Stimulated activated CD8-positive, alpha-beta memory T cell treated with anti-CD3 and anti-CD28 coated beads, Interleukin-7, amount 100 ng/mL, for 48 hours (primary cell): ENCODE measurements at places on chromosomes 6 and 20.

GRCh38 chr6:71395731-71396409, 107.3 kb downstream of the OGFRL1 start:
- no peak for DNase-seq

GRCh38 chr6:35071347-35071994, 69.7 kb downstream of the TCP11 start:
- no peak for DNase-seq

GRCh38 chr6:135920689-135921088, 69.2 kb downstream of the PDE7B start:
- DNase-seq: no peak

DNA sequence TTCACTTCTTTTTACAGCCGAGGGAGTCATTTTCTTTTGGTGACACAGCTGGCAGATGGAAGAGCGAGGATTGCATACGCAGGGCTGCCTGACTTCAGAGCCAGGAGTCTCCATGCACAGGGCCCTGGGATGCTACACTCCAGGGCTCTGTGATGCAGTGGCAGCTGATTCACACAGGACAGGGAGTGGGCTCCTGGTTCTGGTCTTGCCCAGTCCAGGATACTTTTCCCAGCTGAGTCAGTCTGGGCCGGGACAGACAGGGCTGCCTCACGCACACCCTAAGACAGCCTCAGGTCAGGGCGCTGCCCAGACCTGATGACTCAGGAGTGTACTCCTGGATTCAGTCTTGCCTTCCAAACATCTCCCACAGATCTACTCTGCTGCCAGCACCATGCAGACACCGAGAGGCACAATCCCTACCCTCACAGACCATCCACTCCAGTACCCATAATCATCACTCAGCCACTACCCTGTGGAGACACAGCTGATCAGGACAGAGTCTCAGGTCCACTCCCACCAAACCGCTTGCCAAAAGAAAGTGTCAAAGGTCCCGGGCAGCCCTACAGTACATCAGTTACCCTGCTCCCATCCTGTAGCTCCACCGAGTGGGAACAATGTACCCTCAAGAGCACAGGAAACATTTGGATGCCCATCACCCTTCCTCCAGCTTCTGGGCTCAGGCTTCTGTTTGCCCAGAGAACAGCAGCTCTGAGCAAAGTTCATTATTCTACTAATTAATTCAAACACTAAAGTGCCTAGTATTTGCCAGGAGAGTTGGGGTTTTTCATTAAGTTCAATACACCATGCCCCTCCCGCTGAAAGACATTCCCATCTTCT, 11.5 kb downstream of the SDC4 start:
- no peak for DNase-seq

GRCh38 chr6:168016176-168016620, 18.7 kb downstream of the KIF25 start:
- DNase-seq: no peak

DNA sequence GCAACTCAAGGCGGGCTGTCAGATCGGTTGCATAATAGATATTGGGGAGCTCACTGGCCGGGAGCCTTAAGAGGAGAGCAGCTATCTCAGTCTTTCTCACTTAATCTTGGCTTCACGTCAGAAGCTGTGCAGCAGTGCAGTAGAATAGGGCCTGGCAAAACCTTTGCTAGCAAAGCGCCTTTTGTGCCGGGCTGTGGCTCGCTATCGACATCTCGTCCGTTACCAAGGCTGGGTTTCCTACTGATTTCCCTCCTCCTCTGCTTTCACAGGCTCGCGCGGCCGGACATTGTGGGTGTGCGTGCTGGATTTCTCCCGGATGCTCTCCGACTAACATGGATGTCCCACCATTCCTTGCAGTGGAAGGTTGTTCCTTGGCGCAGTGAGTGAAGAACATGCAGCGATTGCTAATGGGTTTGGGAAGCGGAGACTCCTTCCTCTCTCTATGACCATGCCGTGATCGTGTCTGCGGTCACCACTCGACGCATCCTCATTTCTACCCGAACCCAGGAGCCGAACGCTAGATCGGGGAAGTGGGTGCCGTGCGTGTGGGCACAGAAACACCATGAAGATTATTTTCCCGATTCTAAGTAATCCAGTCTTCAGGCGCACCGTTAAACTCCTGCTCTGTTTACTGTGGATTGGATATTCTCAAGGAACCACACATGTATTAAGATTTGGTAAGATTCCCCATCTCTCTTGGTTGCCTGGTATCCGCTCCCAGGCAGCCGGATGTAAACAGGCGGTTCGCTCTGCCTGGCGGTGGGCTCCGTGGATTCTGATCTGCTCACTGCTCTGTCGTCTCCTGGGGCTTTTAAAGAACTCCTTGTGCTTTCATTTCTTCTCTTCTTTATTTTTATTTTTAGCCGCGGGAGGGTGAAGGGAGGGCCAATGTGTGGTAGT, 5.5 kb downstream of the GRIK2 start:
- DNase-seq: no peak

GRCh38 chr6:20559924-20560551, 25.8 kb downstream of the CDKAL1 start:
- DNase-seq: no peak

GRCh38 chr6:34816635-34817301, 24.9 kb downstream of the BLTP3A start:
- no peak for DNase-seq

- DNase-seq: no peak
These were observed 123.1 kb downstream of the OLIG3 start for GRCh38 chr6:137370871-137371633.

- no peak for DNase-seq
These were observed 116.6 kb downstream of the DLL1 start for GRCh38 chr6:170174124-170174770.

DNA sequence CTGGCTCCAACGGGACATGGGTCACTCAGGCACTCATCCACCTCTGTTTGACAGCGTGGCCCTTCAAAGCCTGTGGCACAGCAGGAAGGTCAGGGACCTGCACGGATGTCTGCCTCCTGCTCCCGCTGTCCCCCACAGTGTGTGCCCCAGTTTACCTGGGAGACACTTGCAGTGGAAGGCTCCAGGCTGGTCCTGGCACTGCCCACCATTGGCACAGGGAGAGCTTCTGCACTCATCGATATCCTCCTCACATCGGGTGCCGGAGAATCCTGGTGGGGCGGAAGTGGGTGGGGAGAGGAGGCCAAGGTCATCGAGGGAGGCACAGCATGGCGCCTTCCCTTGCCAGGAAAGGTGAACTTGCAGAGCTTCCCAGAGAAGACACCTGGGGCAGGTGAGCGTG, 6.9 kb downstream of the NOTCH4 start:
- DNase-seq: no peak

DNA sequence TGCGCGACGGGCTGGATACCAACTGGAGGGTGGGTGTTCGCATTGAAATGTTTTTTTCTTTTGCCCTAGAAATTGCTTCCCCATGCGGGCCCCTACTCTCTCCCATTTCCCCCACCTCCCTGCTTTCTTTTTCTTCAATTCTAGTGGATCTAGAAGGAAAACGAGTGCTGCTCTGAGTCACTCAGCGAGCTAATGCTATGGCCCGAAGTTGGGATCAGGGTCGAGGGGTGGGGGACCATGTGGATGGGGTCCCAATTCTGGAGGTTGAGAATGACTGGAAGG, 71.5 kb downstream of the SOX4 start:
- no peak for DNase-seq

GRCh38 chr6:45759472-45759810, 256.2 kb downstream of the CLIC5 start:
- no peak for DNase-seq

DNA sequence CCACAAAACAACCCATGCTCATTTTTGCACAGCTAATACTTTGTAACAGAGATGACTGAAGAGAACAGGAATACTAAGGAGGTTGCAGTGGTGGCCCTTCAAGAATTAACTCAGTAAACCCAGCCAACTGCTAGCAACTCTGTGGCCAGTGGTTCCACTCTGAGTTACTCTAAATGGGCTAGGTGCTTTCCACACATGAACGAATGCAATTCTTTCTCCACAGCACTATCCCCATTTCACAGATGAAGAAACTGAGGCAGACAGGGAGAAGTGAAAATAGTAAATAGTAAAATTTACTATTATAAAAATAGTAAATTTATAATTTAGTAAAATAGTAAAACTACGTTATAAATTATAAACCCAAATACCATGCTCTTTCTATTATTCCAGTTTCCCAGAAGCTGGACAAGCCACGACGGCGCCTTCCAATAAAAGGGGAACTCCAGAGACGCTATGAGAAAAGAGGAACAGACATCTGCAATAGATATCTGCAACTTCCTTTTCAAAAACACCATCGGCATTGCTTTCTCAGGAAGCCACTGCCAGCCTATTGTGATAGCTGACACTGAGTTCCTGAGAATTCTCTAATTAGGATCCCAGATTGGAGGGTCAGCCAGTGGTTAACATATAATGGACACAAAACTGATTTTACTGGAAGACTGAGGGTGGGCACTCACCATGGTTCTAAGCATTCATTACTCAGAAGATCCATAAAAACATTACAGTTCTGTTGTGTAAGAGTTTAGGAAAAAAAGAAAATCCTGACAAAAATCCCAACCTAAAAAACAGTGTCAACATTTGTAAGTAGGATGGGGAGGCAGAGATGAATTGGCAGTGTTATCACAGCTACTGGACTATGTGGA, 16.2 kb downstream of the FKBP1A start:
- no peak for DNase-seq

GRCh38 chr6:62075869-62076268, 210.2 kb downstream of the KHDRBS2 start:
- no peak for DNase-seq

DNA sequence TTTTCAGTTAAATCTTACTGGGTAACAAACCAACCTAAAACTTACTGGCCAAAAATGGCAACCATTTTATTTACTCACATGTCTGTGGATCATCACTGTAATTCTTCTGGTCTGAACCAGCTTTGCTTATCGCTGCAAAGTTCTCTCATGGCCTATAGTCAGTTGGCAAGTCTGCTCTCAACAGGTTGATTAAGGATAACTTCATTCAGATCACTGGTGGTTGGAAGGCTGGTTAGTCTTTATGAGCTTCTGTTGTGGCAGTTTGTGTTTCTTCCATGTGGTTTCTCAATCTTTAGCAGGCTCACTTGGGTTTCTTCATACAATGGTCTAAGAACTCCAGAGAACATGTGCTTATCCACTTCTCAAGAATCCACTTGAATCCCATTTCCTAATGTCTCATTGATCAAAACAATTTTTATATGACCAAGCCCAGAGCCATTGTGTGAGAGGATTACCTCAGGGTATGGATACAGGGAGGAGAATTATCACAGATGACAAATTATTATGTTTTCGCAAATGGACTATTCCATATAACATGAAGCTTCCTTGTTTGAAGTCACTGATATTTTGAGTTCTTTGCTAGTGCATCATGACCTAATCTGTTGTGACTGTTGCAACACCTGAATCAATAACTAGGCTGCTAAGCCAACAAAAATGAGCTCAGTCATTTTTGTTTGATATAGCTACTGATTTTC, 155.4 kb upstream of the BMP2 start:
- no peak for DNase-seq

- no peak for DNase-seq
These were observed 454.6 kb upstream of the MARCKS start for GRCh38 chr6:113402544-113402943.

DNA sequence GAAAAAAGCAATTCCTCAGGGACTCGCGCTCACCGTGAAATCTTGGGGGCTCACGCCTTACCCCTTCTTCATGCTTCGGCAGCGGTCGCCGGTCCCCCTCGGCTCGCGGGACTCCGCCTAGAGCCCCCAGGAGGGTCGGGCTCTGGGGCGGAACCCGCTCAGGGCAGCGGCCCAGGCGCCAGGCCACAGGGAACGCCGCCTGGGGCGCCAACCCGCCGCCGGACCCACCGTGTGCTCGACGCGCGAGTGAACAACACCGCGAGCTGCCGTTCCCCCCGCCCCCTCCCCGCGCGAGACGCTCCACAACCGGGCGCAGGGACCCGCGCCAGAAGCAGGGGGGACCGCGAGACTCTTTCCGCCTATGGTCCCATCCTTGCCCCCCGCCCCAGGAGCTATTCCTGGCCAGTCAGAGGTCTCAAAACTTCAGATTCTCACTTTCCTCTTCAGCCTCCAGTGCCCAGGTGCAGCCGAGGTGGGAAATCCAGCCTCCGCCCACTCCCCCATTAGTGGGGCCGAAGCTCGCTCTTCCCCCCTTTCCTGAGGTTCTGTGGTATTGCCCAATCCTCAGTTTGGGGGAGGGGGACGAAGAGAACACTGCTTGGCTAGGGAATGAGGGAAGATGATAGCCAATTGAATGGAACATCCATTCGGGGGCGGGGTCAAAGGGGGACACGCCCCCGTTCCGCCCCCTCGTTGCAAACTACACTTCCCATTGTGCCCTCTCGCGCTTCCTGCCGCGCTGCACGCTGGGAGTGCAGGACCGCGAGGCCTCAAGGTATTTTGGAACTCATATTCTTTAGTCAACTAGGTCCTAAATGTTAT, at the start of gene WASF1:
TSS of gene WASF1 (minus strand) at position 265 of the 822 bp plus-strand sequence. CDS start 52,069 bp downstream, outside the sequence.
- peak; percentile 79 for DNase-seq

DNA sequence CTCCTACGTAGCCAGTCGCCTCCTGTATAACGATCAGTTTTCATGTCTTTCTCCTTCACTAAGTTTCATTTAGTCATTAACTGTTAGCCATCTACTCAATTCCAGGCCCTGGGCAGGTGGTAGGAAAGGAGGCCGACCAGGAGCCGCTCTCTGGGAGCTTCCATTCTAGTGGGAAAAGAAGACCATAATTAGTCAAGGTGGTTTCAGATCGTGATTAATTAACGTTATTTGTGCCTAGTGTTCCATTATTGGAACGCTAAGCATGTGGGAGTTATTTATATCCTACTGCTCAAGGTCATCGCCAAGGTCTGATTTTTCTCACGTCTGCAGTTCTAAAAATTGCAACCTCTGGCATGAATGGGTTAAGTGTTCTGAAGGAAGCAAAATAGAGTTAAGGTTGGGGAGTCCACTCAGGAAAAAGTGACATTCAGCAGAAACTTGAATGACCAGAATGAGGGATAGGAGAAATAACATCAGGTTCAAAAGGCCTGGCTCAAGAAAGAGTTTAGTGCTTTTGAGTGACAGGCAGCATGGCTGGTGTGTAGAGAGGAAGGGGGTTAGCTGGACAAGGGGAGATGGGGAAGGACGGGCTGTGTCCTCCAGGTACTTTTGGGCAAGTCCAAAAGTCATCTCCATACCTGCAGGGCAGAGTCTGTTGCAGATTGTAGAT, 812 bp downstream of the SLC9A8 start:
- DNase-seq: no peak
